Stimulated activated CD4-positive, alpha-beta T cell treated with anti-CD3 and anti-CD28 coated beads, TNF-alpha, amount 100 ng/mL, for 48 hours (primary cell): ENCODE measurements at places on chromosomes 12 and 14.

DNA sequence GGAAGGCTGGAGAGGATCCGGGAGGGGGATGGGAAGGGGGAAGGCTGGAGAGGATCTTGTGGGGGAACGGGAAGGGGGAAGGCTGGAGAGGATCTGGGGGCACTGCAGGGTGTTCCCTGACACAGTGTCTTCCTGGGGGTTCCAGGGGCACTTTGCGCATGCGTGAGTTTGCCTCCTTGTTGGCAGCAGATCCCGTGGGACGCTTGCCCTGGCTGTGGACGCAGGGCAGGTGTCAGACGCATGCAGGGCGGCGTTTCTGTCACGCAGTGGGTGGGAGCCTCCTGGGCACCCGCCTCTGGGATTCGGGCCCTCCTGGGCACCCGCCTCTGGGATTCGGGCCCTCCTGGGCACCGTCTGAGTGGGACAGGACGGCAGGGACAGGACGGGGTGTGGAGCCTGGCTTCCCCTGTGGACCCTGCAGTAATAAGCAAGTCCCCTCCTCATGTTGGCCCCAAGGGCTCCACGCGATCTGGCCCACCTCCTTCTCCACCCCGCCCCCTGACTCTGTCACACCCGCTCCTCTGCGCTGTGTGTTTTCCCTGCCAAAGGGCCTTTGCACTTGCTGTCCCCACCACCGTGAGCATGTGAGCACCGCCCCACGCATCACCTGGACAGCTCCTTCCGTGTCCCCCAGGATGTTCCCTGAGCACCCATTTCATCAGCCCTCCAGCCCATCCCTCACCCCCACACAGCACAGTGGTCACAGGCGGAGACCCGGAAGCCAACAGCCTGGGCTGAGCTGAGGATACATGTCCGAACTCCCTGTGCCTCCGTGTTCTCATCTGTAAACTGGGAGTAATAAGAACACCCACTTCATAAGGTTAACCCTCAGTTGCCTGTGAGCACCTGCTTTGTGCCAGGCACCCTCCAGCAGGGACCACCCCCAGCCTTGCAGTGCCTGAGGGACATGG, 4.4 kb downstream of the MMP17 start:
- DNase-seq: no peak

- no peak for DNase-seq
These were observed 466 bp downstream of the SAV1 start for GRCh38 chr14:50667684-50667995.

- DNase-seq: no peak
These were observed 16.8 kb downstream of the SCAF11 start for GRCh38 chr12:45973526-45973925.

- no peak for DNase-seq
These were observed 255.2 kb upstream of the DDHD1 start for GRCh38 chr14:53408175-53408879.

DNA sequence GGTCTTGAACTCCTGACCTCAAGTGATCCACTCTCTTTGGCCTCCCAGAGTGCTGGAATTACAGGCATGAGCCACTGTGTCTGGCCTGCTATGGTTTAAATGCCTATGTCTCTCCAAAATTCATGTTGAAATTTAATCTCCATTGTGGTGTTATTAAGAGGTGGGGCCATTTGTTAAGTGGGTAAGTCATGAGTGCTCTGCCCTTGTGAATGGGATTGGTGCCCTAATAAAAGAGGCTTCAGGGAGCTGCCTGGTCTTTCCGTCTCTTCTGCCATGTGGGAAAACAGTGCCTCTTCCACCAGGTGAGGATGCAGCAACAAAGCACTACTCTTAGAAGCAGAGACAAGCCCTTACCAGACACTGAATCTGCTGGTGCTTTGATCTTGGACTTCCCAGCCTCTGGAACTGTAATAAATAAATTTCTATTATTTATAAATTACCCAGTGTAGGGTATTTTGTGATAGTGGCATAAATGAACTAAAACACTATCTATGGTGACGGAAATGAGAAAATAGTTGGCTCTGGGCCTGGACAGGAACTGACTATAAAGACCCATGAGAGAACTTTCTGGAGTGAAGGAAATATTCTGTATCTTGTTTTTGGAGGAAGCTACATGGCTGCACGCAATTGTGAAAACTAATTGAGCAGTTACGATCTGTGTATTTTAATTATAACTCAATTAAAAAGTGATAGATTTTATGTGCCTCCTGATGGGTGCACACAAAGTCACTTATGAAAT, 12.1 kb upstream of the ATP23 start:
- DNase-seq: no peak

- DNase-seq: no peak
These were observed 67.2 kb downstream of the RIC8B start for GRCh38 chr12:106841510-106842302.

- no peak for DNase-seq
These were observed 620.1 kb downstream of the MED13L start for GRCh38 chr12:115657081-115658013.

DNA sequence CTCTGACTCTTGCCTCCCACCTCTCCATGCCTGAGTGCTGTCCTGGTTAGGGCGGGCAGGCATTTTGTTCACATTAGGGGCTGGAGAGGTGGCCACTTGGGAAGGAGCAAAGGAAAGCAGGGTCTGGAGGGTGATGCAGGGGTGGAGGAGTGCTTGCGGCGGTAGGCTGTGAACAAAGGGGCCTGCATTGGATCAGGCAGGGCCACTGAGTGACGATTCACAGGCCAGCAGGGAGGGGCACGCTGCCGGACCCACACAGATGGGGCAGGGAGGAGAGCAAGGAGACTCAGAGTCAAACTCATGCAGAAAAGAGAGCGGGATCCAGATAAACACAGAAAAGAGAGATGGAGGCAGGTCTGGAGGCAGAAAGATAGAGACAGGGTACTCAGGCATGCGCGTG, 58.4 kb upstream of the TBX3 start:
- no peak for DNase-seq

GRCh38 chr12:108914121-108914531, 34.2 kb downstream of the DAO start:
- no peak for DNase-seq

DNA sequence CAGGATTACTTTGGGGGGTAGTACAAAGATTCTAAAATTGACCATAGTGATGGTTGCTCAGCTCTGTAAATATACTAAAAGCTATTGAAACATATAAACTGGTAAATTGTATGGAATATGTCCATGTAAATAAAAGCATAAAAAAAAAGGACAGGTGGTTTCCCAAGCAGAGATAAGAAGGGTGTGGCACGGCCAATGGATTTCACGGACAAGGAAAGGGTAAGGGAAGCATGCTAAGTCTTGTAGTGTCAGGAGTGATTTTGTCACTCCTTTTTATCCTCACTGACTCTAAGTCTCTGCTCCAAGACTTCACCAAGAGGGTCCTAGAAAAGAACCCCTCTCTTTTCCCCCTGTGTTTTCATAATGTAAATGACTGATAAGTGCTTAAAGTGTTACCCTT, 229.2 kb downstream of the SPTSSA start:
- no peak for DNase-seq

GRCh38 chr12:39372929-39373328, 70.0 kb downstream of the KIF21A start:
- DNase-seq: no peak

DNA sequence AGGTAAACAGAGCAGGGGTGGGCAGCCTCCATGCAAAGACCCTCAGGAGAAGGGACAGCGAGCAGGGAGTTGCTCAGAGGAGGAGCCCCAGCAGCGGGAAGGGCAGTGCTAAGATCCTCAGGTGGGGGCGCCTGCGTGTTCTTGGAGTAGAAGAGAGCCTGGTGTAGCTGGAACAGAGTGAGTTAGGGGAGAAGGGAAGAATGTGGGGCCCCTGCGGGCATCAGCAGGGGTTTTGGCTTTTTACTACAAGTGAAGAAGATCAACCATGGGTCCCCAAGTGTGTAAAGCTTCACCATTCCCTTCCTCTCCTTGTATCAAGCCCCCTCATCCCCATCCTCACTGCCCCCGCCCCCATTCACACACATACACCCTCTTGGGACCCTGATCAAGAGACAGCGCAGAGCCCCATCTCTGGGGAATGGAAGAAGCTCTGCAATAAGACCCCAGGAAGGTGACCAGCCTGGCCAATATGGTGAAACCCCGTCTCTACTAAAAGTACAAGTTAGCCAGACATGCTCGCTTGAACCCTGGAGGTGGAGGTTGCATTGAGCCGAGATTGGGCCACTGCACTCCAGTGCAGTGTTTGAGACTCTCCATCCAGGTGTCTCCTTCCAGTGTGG, 10.2 kb upstream of the TMEM119 start:
- no peak for DNase-seq

GRCh38 chr14:77738559-77739250, 22.3 kb downstream of the SNW1 start:
- DNase-seq: no peak

DNA sequence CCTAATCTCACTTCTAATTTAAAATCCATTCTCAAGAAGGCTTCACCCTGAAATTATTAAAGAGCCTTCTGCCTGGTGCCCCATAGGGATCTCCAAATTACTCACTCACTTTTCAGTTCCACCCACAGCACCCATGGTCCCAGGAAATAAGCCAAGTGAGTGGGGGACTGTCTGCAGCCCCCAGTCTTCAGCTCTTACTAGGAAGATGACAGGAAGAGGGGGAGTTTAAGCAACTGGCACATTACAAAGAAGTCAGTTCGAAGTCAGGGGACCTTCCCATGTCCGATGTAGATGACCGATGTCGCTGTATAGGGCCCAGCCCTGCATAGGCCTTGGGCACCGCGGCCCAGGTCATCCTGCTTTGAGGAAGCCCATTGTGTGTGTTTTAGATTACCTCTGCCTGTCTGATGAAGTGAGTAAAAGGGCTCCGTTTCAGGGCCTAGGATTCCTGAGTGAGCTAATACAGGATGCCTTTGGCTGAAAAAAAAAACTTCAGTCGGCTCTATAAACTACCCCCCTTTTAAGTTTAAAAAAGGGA, 1.9 kb downstream of the ACTN1 start:
- no peak for DNase-seq

- no peak for DNase-seq
These were observed 12.6 kb downstream of the KCNK10 start for GRCh38 chr14:88310449-88310848.

GRCh38 chr14:53491884-53492277, 338.8 kb upstream of the DDHD1 start:
- no peak for DNase-seq

- DNase-seq: no peak
These were observed 1.1 kb downstream of the FBXO21 start for GRCh38 chr12:117188961-117189724.

GRCh38 chr12:82567688-82568087, 119.0 kb upstream of the TMTC2 start:
- DNase-seq: no peak

DNA sequence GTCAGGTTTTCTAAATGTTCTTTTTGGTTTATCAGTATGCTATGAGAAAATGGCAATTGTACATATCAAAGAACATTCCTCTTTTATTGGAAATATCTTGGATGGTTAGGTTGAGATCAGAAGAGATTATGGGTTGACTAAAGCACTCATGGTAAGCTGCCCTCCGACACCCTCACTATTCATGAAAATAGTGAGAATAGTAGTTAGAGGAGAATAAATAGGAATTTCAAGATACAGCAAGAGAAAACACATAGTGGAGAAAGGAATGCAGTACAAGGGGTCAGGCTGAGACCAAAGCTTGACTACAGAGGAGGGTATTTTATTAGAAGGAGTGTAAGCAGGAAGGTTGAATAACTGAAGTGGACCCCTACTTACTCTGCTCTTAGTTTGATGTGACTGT, 112.5 kb downstream of the PTPRQ start:
- no peak for DNase-seq

DNA sequence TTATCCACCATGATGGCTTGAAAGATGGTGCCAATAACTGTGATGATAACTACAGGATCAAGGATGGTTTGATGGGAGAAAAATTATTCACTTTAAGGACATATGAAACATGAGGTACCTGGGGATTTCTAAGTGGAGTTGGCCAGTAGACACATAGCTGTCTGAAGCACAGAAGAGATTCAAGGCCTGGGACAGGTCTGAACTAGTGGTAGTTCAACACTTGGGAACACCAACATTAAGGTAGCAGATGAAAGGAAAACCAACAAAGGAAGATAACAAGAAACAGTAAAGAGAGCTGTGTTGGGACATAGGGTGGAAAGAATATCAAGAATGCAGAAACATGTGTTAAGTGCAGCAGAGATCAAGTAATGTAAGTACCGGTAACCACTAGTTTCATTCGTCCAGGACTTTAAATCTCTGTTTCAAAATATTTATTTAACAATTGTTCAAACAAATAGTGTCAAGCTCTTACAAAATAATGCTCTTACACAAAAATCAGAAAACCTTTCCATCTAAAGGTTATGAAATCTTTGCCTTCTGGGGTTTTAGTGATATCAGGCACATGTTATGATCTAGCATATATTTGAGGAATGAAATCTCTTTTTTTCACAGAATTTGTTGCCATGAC, 104.7 kb downstream of the ST8SIA1 start:
- DNase-seq: no peak

DNA sequence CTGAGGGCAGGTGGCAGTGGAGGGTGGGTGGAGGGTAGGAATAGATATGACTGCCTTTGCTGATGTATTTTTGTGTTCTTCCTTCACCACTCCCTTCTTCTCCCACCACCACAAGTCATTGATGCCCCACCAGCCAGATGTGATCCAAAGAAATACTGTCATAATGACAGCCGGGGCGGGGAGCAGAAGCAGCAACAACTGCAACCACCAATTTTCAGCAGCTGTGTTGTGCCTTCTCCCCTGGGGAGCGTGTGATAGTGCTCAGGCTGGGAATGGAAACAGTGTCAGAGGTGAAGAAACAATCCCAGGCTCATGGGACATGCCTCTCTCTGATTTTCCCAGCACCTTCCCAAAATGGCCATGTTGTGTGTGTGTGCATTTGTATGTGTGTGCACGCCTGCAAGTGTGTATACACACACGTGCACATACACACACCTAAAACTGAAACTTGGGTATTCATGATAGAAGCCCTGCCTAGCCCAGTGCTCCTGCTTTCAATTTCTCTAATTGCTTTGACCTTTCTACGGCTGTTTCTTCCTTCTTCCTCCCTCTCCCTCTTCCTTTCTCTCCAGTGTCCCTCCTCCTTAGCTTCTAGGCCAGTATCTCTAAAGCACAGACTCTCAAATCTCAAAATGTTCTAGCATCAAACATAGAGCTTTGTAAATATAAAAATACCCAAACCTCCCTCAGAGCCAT, 299.2 kb upstream of the FKBP4 start:
- DNase-seq: no peak

- no peak for DNase-seq
These were observed 8.4 kb upstream of the CTDSP2 start for GRCh38 chr12:57854965-57855364.

DNA sequence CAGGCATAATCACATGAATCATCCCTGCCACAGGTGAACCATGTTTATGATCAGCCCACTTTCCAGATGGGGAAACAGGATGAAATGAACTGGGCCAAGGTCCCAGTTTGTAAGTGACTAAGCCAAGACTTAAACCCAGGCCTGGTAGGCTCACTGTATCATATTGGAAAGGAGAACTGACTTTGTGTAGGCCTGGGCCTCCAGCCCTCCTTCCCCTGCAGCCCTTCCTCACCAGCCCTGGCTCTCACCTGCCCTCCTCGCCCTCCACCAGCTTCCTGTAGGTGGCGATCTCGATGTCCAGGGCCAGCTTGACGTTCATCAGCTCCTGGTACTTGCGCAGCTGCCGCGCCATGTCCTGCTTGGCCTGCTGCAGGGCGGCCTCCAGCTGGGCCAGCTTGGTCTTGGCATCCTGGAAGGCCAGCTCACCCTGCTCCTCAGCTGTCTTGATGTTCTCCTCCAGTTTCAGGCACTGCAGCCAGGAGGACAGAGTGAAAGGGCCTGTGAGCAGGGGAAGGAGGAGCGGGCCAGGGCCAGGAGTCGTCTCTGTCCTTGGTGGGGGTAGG, 19.8 kb downstream of the KRT80 start:
- no peak for DNase-seq

- no peak for DNase-seq
These were observed 1.0 kb downstream of the SOCS4 start for GRCh38 chr14:55028066-55028465.

- no peak for DNase-seq
These were observed 10.7 kb upstream of the NEUROD4 start for GRCh38 chr12:55008944-55009585.
